ENCODE measurements at places on chromosomes 1 and 21. TPM values are rescaled to one million over a fixed set of nuclear protein-coding genes. Genes with fewer than 3 reads are reported as not detected.

- DNase-seq, result no peak
These were observed 317 bp downstream of the SPAG17 start for GRCh38 chr1:118184739-118185083.

- DNase-seq, result peak; percentile 64
These were observed at the start of gene PSEN2 for GRCh38 chr1:226870401-226871279. Gene PSEN2 (plus strand): TSS chr1:226870616. CDS start chr1:226881908, 11,292 bp downstream.

- no peak for DNase-seq
These were observed 234.7 kb downstream of the TOMM20 start for GRCh38 chr1:234893725-234894630.

- no peak for DNase-seq
These were observed 151.7 kb upstream of the HMGB4 start for GRCh38 chr1:33712186-33712585.

GRCh38 chr1:23169727-23170335 lies 1.2 kb upstream of the LUZP1 start:
- peak; percentile 61 for DNase-seq

- DNase-seq, result no peak
These were observed 23.0 kb downstream of the MARK1 start for GRCh38 chr1:220550811-220551399.

Gene AIM2
- 1.8 TPM for total RNA-seq

Gene USP1
- total RNA-seq, result 42.1 TPM

Gene EFNA4
- total RNA-seq, result 8.3 TPM

Data from lung (tissue), 17 donors.